ENCODE measurements at places on chromosomes 2 and 18. TPM values are rescaled to one million over a fixed set of nuclear protein-coding genes. Genes with fewer than 3 reads are reported as not detected.

- H3K4me3 ChIP-seq, result no peak overlapping the region
- no peak for DNase-seq
- H3K27ac ChIP-seq, result peak overlapping the region; percentile 90
- no peaks in the 10 kb centered on the region for H3K27me3 ChIP-seq
These were observed 1.5 kb upstream of the ASNSD1 start for GRCh38 chr2:189659734-189660133.

Gene ALPI
- total RNA-seq, result not detected

GRCh38 chr2:150138587-150138986 lies 348.9 kb downstream of the RND3 start:
- H3K4me1 ChIP-seq, result peaks cover 2% of the 10 kb centered on the region
- no peak for DNase-seq
- no peaks in the 10 kb centered on the region for H3K27me3 ChIP-seq

Gene SPEG
- total RNA-seq, result 0.52 TPM

DNA sequence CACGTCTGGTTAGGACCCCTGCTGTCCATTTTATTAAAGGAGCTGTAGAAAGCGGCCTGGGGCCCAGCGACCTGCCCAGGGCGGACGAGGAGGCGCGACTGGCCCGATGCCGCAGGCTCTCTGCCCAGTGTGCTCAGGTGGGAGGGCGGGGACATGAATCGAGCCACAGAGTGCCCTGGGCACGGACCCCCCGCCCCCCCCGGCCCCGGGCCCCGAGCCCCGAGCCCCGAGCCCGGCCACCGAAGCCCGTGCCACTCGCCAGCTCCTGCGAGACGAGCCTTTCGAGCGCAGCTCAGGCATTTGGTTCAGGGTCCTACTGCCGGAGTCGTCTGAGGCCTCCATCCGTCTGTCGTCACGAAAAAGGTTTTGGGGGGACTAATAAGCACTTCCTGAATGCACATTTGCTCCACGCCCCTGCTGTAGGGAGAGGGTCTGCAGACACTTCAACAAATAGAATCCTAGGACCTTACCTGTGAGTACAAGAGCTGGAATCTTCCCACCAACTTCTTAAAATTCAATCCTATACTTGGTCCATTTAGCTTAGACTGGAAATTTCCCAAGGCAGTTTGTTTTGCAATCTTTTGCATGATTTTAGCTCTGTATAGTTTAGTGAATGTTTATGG lies 602 bp upstream of the ADAM17 start:
- peak overlapping the region; percentile 97 for H3K27ac ChIP-seq
- H3K27me3 ChIP-seq, result no peaks in the 10 kb centered on the region
- H3K4me3 ChIP-seq, result peak overlapping the region; percentile 97
- H3K4me1 ChIP-seq, result peaks cover 63% of the 10 kb centered on the region
- DNase-seq, result peak; percentile 69

Gene FOXI3
- not detected for total RNA-seq

Gene LIMS4
- total RNA-seq, result 0.85 TPM

DNA sequence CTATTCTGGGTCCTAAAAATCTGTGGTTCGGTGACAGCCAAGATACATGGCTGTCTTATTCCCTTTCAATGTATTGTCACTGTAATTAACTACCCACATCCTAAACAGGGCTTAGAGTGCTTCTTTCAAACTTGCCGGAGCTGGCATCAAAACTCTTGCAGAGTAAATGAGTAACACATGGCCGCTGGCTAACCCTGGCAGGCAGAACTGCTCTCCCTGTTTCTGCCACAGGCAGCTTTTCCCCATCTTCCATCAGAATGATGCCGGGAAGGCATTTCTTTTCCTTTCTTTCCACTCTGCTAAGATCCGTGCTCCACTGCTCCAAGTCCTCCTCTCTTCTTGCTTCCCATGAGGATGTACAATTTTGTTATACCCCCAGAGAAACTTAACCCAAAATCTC lies 54.8 kb upstream of the PTPRM start:
- no peak for DNase-seq
- H3K4me1 ChIP-seq, result no peaks in the 10 kb centered on the region
- H3K4me3 ChIP-seq, result no peak overlapping the region
- no peaks in the 10 kb centered on the region for H3K27me3 ChIP-seq
- H3K36me3 ChIP-seq, result no peaks in the 10 kb centered on the region

DNA sequence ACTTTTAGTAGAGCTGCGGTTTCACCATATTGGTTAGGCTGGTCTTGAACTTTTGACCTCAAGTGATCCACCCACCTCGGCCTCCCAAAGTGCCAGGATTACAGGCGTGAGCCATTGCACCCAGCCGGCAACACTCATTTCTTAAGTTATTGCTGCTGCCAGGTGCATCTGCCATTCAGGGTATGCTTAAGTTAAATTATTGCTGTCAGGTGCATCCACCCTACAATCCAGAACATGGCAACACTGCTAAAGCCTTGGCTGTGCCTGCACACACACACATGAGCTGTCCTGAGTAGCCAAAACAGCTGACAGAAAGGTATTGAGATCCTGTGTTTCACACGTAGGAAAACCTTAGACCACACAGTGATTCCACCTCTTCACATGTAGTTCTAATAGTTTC lies 148.2 kb downstream of the FAM161A start:
- H3K4me1 ChIP-seq, result peaks cover 8% of the 10 kb centered on the region
- no peak for DNase-seq
- no peaks in the 10 kb centered on the region for H3K27me3 ChIP-seq
- H3K27ac ChIP-seq, result no peak overlapping the region
- H3K4me3 ChIP-seq, result no peak overlapping the region

Gene KLHL14
- total RNA-seq, result not detected

DNA sequence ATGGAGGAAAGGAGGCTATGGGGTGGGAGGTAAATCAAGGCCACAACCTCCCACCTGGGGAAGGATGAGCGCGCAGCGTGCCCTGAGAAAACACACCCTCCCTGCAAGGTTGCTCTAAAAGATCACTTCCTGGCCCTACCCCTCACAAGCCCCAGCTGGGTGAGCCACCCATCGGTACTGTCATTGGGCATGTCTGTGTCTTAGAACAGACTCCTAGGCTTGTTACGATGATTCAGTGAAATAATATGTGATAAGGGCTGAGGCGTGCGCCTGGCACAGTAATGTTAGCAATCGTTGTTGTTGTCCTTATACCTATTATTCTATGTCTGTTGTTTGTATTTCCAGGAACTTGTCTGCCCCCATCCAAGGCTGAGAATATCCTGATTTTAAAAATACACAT lies 175.1 kb downstream of the ZFP36L2 start:
- peaks cover 47% of the 10 kb centered on the region for H3K4me1 ChIP-seq
- H3K27me3 ChIP-seq, result peaks cover 59% of the 10 kb centered on the region
- no peaks in the 10 kb centered on the region for H3K36me3 ChIP-seq
- no peak overlapping the region for H3K27ac ChIP-seq
- no peak overlapping the region for H3K4me3 ChIP-seq
- no peak for DNase-seq

Gene UGT1A5
- not detected for total RNA-seq

GRCh38 chr2:143629340-143629739 lies 500.1 kb downstream of the ARHGAP15 start:
- no peak overlapping the region for H3K27ac ChIP-seq
- H3K4me3 ChIP-seq, result no peak overlapping the region
- no peak for DNase-seq
- no peaks in the 10 kb centered on the region for H3K27me3 ChIP-seq
- peaks cover 66% of the 10 kb centered on the region for H3K36me3 ChIP-seq

Gene COL6A3
- 1.5 TPM for total RNA-seq

DNA sequence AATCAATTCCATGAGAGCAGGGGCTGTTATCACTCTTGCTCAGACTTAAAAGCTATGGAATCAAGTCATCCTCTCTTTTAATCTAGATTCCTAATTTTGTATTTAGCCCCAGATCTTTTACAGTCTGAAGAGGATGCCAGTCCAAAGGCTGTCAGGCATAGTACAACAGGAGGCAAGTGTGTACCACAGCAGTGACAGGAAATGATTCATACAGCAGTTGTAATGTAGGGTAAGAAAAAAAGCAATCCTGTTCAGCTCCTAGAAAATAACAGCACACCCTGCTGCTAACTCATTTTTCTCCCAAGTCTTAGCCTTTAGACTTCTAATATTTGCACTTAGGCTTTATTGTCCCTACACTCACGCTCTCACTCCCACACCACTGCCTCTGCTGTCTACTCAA lies 127.8 kb upstream of the SYT4 start:
- H3K27me3 ChIP-seq, result no peaks in the 10 kb centered on the region
- no peak overlapping the region for H3K27ac ChIP-seq

- no peak overlapping the region for H3K27ac ChIP-seq
- no peaks in the 10 kb centered on the region for H3K4me1 ChIP-seq
- H3K36me3 ChIP-seq, result no peaks in the 10 kb centered on the region
- H3K27me3 ChIP-seq, result peaks cover 4% of the 10 kb centered on the region
These were observed 330.6 kb upstream of the SKOR2 start for GRCh38 chr18:47582093-47582492.

- peaks cover 45% of the 10 kb centered on the region for H3K27me3 ChIP-seq
- no peaks in the 10 kb centered on the region for H3K36me3 ChIP-seq
- H3K27ac ChIP-seq, result no peak overlapping the region
- DNase-seq, result no peak
These were observed 53.2 kb downstream of the SUMO1 start for GRCh38 chr2:202185156-202185555.

DNA sequence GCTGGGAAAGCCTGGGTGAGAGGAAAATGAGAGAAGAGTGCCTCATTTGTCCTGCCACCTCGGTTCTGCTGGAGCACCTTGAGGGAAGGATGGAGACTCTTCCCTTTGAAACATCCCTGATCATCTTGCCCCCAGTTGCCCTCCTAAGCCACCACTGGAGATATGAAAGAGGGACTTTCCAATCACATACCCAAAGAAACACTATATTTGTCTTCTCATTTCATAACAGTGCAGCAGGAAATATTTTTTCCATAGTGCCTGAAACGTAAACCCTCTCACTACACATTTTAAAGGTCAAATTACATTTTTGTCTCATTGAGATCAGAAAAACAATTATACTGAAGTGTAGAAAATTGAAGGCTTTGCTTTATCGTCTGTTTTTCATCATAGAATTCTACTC lies 63.3 kb downstream of the KCTD18 start:
- H3K4me1 ChIP-seq, result peaks cover 11% of the 10 kb centered on the region
- no peak overlapping the region for H3K4me3 ChIP-seq
- DNase-seq, result no peak
- H3K36me3 ChIP-seq, result peaks cover 43% of the 10 kb centered on the region
- no peak overlapping the region for H3K27ac ChIP-seq

DNA sequence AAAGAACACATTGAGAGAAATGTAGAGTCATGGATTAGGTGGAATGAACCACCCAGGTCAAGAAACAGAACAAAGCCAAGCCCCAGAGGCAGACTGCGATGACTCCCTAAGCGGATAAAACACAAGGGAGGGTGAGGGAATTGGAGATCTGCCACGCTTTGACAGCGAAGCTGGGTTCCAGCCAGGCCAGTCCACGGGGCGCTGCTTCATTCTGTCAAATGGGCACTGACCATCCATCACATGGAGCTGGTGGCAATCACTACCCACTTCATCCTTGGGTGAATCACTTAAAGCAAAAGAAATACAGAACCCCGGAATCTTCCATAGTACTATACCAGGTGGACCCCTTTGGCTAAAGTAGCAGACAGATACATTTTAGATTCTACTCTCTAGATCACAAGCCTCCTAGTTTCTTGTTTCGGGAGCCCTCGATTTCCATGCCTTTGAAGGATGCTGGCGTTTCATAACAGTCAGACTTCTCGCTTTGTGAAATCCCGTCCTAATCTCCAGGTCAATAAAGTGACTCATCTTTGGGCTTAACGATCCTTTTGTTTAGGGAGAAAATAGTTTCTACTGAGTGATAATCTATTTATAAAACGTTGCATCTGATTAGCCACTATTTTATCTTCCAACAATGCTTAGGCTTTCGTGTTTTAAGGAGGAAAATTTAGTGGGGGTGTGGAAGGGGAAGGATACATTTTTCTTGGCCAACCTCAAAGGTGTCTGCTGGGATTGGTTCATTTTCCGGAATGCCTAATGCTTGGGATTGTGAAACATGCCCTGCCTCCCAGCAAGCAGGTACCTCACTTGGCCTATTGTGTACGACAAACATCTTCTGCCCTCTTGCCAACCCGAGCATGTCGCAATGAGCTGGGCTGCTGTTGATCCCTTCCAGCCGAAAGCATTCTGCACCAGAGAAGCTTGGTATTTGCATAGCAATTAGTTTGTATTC lies 44.1 kb upstream of the HDAC4 start:
- H3K4me1 ChIP-seq, result peaks cover 10% of the 10 kb centered on the region
- no peak overlapping the region for H3K27ac ChIP-seq
- DNase-seq, result peak; percentile 22
- H3K36me3 ChIP-seq, result no peaks in the 10 kb centered on the region

DNA sequence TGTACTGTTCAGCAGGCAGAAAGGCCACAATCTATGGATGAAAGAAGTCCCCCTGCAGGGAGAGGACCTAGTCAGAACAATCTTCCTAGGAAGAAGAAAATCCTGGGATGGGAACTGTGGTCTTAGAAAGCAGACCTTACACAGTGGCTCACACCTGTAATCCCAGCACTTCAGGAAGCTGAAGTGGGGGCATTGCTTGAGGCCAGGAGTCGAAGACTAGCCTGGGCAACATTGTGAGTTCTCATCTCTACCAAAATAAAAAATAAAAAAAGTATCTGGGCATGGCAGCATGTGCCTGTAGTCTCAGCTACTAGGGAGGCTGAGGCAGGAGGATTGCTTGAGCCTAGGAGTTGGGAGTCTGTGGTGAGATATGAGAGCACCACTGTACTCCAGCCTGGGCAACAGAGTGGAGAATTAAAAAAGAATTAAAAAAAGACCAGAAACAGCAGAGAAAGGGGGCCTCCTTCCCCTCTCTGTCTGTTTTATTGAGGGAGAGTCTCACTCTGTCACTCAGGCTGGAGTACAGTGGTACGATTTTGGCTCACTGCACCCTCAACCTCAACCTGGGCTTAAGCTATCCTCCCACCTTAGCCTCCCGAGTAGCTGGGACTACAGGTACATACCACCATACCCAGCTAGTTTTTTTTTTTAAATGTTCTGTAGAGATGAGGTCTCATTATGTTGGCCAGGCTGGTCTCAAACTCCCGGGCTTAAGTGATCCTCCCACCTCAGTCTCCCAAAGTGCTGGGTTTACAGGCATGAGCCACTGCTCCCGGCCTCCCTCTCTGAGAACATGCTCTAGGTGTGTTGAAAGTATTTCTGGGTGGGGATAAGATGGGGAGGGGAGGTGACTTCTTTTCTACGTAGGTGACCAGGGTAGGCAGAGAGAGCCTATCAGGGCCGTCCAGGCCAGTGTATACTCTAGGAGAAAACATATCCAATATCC lies 7.4 kb downstream of the RHOB start:
- no peak overlapping the region for H3K4me3 ChIP-seq
- H3K36me3 ChIP-seq, result peaks cover 1% of the 10 kb centered on the region
- DNase-seq, result no peak
- H3K4me1 ChIP-seq, result peaks cover 11% of the 10 kb centered on the region

DNA sequence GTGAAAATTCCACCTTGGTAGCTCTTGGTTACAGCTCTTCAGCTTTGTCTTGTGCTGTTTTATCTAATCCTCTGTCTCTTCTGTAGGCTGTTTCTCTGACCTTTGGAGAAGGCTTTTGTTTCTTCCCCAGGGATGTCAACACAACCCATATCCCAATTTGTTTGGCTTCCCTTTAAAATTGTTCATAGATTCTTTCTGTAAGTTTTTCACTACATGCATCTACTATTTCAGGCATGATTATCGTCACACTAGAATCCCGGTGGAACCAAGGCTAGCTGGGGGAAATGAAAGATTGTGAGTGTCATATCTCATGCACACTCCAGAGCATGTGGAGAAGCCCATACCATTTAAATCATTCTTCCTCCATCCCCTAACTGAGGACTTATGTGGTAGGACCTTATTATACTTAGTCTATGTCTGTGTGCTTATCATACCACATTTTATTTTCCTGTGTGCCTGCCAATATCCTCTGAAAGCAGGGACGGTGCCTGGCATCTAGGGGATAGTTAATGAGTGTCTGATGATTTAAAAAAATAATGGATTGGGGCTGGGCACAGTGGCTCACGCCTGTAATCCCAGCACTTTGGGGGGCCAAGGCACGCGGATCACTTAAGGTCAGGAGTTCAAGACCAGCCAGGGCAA lies 59.9 kb downstream of the CRIM1 start:
- H3K27ac ChIP-seq, result no peak overlapping the region
- no peak for DNase-seq
- no peaks in the 10 kb centered on the region for H3K36me3 ChIP-seq
- H3K4me1 ChIP-seq, result no peaks in the 10 kb centered on the region

Data from activated CD8-positive, alpha-beta memory T cell treated with anti-CD3 and anti-CD28 coated beads, Interleukin-2, amount 10 ng/mL, durations not matched to agents 7 days and 5 days (primary cell).